ENCODE measurements at places on chromosomes 1 and 21.

- DNase-seq = no peak
Observed at GRCh38 chr1:222828939-222829338, 14.1 kb downstream of the DISP1 start.

DNA sequence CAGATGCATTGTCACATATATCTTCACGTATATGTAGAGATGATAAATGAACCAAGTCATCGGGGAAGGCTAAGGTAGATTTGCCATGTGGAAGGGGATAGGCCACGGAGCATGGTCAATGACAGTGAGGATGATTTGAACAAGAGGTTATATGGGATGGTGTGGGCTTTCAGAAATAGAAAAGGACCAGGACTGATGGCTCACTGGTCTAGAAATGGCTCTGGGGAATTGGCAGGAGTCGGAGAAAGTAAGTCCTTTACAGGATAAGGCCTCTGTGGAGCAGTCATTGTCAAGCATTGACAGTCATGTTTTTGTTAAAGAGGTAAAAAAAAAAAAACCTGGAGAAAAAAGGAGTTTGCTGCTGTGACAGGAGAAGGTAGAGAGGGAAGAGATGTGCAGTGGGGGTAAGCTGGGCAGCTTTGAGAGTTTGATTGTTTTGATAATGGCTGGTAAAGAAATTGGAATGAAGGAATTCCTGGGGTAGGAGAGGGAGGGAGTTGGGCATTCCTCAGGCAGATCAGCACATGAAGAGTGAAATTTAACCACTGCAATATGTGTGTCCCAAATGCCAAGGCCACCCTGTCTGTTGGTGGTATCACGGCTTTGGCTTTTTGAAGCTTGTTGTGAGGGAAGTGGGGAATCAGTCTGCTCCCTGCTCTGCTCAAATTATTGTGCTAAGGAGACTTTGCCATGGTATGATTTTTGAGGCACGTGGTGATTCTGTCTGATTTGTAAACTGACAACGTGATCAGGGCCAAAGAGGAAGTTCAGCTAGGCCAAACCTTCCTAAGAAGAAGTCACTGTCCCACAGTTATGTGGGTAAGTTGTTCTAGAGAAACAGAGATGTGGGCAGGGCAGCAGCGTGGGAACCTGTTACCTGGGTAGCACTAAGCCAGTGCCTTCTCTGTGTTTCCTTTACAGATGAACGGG is 26.0 kb downstream of the MACF1 start:
- peak; percentile 22 for DNase-seq

DNA sequence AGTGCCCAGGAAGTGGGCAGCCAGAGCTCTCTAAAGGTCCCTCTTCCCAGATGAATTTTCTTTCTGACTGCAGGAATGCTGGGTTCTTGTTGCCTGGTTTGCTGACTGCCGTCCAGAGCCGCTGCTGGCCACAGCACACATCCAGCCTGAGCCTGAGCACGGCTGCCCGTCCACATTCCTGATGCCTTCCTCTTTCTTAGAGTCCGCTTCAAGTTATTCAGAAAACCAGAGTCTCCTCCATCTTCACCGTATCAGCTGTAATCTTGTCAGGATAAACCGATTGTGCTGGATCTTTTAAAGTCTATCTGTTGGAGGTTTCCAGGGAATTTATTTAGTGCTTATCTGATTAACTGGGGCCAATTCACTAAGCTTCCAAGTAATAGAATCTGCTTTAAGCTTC is 84.8 kb upstream of the BCAR3 start:
- no peak for DNase-seq

DNA sequence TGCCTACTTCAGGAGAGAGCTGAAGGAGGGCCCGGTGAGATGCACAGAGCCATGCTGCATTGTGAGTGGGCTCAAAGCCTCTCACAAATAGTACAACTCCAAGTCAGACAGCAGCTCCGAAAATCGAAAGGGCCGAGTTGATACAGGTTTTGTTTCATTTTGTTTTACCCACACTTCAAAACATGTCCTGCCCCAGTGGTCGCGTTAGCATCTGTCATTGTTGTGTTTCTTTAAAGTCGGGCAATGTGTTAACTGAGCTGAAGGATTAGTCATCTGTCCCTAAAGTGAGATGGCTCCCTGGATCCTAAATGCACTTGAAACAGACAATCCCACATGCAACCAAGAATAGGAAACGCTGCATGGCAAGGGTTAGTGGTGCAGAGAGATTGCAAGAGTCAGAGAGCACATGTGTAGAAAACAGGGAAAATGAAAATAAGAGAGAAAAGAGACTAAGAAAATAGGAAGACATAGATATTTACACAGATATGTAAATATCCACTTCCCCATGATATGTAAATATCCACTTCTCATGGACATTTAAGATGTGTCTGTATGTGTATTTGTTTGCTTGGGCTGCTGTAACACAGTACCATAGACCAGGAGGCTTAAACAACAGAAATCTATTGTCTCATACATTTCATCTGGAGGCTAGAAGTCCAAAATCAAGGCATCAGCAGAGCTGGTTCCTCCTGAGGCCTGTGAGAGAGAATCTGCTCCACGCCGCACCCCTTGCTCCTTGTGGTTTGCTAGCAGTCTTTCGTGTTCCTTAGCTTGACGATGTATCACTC is 131.4 kb upstream of the RAB4A start:
- no peak for DNase-seq

- DNase-seq = no peak
Observed at GRCh38 chr1:68129536-68130250, 79.3 kb upstream of the DIRAS3 start.

- peak; percentile 31 for DNase-seq
Observed at GRCh38 chr1:221794079-221794670, 52.3 kb upstream of the DUSP10 start.

- no peak for DNase-seq
Observed at GRCh38 chr1:94951509-94952208, 24.7 kb upstream of the CNN3 start.

DNA sequence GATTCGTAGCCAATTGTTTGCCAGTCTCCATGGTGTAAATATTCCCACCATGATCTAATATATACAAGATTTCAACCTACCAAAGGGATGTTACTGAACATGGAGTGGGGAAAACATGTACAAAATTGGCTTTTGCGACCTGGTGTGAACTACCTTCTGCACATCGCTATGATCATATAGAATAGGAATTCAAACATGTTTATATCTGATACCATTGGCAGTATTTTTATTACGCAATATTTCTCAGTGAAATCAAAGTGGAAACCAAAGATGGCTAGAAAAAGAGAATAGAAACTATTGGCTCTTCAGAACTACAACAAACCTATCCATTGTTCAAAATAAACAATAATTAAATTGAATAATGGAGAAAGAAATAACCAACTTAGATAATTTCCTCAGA is 285.1 kb downstream of the TPR start:
- DNase-seq = no peak

DNA sequence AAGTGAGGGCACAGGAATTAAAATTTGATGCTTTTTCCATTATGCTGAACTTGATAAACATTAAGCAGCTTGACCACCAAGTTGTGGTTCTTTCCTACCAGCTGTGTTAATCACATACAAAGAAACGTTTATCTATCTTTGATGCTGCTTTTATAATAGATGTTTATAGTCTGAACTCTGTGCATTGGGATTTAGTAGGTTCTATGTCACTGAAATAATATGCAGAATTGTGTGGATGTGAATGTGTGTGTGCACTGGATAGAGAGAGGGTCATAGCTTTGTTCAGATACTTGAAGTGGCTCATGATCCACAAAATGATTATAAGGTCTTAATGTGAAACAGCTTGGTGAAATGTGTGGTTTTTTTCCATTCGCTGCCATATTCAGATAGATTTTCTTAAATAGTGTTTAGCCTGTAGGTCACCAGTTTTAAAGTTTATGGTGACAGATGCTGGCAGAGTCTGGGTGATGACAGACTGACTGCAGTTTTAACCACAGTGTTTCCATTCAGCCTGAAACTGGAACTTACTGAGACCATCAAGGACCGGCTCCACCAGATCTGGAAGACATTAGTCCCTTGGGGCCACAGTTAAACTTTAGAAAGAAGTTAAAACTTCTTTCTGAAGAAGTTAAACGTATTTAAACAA is 10.2 kb downstream of the DDI2 start:
- no peak for DNase-seq

DNA sequence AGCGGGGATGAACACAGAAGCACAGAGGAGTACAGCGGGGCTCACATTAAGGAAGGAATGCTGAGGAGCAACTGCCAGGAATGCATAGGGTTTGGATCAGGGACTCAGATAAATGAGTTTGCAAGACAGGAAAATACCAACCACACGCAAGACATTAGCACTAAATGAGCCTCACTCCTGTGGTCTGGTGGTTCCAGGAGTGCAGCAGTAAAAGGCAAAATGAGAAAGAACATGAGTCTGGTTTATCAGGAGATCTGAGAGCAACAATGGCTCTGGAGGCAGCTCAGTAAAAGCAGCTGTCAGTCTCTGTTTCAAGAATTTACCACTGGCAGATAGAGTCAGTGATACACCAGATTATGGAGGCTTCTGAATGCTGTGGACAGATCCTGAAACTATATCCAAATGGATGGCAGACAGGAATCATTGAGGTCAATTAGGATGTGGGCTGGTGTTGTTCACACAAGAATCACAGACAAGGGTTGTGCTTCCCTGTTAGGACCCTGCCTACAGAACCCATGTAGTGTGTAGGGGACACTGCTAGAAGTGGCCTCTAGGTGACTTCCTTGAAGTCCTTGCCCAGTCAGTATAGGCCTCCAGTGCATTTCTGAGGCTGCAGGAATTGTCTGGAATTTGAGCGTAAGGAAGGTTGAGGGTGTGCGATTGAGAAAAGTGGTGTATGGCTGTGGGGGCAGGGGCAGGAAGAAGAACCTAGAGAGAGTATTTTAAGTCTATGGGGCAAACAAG is 50.3 kb downstream of the CASQ2 start:
- DNase-seq = no peak

- DNase-seq = no peak
Observed at GRCh38 chr1:36562181-36562685, 79.5 kb upstream of the CSF3R start.

DNA sequence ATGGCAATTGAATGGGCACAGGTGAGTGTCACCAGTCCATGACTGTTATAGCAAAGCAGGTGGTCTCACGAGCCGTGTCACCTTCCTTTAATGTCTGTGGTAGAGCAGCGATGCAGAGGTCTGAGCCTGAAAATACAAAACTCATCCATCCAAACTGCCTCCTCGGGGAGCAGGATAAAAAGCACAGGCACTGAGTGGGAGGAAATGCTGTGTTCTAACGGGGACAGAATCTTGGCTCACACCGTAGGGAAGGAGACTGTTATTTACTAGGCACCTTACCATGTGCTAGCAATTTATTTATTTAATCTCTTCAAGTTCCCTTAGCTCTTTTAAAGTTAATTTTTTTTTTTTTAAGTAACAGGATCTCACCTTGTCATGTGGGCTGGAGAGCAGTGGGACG is 1.2 kb downstream of the ASCL5 start:
- no peak for DNase-seq

GRCh38 chr1:65792669-65793358 is at the start of gene PDE4B:
TSS of gene PDE4B (plus strand) at chr1:65792895.
- peak; percentile 6 for DNase-seq

DNA sequence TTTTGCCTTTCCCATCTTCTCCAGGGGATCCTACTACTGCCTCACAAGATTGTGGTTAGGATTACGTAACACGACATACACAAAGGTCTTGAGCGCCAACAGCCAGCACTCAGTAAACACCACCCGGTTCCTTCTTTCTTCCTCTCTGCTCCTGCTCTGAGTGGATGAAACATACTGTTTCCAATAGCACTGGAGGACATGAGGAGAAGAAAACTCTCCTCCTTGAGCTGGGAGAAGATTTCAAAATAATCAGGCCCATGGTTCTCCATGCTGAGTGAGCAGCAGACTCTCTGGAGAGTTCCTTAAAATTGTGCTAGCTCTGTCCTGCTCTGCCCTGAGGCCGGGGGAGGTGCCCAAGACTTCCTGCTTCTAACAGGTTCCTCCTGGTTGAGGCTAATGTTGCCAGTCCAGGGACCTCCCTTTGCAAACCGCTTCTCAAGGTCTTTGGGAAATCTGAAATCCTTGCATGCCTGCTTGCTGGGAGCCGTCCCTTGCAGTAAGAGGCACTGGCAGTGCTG is 29.4 kb upstream of the MX1 start:
- no peak for DNase-seq

DNA sequence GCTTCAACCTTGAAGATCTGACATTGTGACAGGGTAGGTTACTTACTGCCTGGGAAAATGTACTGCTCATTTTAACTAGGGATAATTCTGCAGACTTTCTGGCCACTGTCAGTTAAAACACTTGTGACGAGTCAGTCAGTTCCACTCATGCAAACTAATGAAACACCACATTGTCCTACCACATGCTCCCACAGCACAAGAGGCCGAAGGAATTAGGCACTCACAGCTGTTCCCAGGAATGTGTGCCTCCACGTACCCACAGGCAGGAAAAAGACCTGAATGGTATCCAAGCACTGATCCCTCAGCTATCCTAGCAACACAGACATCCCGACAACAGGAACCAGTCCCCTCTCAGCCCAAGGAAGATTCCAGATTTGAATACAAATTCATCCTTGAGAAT is 12.3 kb downstream of the BCAR3 start:
- no peak for DNase-seq
